ENCODE measurements at places on chromosomes 4 and X.

GRCh38 chr4:11081006-11081405 lies 347.7 kb downstream of the HS3ST1 start:
- no peak for DNase-seq

DNA sequence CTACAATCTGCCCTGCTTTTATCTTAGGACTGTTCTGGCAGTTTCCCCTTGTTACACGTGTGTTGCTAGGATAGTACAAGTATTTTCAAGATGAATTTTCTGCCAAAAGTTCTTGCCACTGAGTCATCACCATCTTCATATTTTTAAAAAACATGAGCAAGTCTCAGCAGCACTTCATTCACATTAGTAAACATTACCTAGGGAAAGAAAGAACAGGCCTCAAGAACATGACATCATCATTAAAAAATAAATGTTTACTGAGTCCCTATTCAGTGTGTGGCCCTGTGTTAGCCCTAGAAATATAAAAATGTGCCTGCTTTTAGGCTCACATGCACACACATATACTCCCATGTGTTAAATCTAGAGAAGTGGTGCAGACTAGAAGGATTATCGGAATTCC lies 18.7 kb upstream of the GPC3 start:
- DNase-seq = no peak

DNA sequence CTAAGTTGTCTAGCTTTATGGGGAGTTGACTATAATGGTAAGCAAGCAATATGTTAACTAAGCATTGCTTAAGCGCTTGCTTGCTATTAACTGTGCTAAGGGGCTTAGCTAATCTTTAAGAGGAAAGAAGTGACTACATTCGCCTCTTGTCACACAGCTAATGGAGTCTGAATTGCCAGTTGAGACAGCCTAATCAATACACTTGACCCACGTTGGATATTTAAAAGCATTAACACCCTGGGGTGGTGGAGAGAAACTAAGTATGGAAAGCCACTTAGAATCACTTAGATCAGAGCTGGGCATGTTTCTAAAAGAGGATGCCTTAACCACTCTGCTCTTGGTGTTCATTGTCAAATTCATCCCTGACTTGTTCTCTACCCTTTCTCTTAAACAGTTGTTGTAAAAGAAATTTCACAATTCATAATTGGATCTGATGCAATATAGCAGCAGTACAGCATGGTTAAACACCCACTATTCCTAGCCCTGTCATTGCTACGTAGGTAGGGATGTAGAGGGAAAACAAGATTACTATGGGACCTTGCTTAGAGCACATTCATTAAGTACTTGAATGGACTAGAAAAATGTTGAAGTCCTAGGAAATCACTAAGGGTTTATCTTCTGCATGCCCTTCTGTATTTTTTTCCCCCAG lies 3.5 kb downstream of the ZAR1 start:
- DNase-seq = no peak

- DNase-seq = no peak
Observed at GRCh38 chr4:182863501-182863900, 53.7 kb downstream of the DCTD start.

DNA sequence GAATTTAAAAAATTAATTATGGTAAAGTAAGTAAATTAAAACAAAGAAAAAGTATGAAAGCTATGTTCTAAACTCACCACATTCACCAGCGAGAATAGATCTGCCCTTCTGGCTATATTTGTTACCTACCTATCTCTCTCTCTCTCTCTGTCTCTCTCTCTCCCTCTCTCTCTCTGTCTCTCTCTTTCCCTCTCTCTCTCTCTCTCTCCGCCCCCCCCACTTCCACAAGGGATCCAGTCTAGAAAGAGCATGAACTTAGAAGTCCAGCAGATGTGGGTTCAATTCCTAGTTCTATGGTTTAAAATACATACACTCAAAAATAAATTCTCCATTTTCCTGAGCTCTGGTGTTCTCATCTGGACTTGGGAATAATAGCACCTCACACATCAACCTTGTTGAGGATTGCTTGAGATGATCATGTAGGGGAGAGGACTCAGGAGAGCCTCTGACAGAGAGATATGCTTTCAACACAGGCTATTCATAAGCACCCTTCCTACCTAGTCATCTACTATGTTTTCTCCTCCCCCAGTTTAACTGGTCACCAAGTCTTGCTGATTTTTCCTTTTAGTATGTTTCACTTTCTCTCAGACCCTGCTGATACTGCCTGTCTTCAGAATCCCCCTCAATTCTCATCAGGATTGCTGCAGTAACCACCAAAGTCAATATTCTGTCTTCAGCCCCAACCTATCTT lies 64.7 kb downstream of the SLC7A11 start:
- DNase-seq = no peak

DNA sequence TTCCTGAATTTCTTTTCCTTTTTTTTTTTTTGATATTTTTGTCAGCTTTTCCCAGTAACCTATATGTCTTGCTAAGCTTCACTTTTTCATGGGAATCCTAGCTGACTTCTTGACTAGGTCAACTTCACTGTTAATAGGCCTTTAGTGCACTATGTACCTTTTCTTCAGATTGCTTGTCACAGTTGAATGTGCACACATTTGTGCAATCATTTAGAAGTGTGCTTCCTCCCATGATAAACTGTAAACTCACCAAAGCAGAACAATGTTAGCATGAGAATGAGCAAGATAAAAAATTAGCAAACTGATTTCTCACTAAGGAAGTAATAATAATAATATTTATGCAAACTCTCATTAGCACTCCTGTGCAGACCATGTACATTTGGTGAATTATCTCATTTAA lies 173.2 kb downstream of the PABPC4L start:
- no peak for DNase-seq

- DNase-seq = no peak
Observed at GRCh38 chr4:180057891-180058671, 2185.1 kb upstream of the TENM3 start.

GRCh38 chrX:47674776-47675175 lies 15.8 kb upstream of the UXT start:
- no peak for DNase-seq

- DNase-seq = no peak
Observed at GRCh38 chr4:154719087-154719486, 24.7 kb upstream of the LRAT start.

GRCh38 chr4:150308824-150309472 lies 230.7 kb downstream of the DCLK2 start:
- no peak for DNase-seq

GRCh38 chrX:84259868-84260267 lies 71.9 kb upstream of the RPS6KA6 start:
- DNase-seq = no peak

- no peak for DNase-seq
Observed at GRCh38 chr4:97142410-97142809, 1000.9 kb downstream of the STPG2 start.

DNA sequence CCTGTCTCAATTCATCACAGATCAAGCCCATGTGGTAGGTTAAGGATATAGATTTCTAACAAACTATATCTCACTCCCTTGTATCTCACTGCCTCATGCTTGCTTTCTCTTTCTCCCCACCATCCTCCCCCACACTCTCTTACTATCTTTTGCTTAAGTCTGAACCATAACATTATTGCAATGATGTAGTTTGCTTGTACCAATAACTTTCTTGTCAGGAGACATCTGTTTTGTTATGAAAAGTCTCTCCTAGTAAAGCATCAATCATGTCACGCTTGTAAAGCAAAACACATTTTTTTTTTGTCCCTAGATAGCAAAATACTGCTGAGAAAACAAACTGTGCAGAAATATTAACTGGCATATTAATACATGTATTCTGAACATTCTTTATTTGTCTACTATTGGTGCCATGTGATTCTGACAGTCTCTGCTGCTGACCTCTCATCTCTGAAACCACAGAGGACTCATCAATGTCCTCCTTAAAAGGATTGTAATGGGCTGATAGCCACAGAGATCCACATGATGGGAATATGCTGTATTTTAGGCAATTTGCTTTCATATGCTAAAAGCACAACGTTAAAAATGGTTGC lies 217.5 kb downstream of the VEGFC start:
- no peak for DNase-seq

- no peak for DNase-seq
Observed at GRCh38 chr4:140249351-140249750, 95.4 kb upstream of the MAML3 start.

DNA sequence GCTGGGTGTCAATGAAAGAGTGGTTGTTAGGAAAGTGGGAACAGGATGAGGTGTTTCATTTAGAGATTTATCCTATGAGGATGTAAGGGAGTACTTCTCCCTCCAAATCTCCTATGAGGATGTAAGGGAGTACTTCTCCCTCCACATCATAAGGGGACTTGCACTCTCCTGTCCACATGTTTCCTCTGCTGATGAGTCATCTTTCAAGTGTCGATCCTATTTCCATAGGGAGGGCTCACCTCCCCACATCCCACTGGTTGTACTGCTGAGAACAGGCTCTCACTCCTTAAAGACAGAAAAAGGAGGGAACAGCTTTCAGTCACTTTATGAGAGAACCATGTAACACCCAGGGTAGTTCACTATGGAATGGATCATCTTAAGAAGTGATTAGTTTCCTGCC lies 65.0 kb downstream of the INPP4B start:
- DNase-seq = no peak

DNA sequence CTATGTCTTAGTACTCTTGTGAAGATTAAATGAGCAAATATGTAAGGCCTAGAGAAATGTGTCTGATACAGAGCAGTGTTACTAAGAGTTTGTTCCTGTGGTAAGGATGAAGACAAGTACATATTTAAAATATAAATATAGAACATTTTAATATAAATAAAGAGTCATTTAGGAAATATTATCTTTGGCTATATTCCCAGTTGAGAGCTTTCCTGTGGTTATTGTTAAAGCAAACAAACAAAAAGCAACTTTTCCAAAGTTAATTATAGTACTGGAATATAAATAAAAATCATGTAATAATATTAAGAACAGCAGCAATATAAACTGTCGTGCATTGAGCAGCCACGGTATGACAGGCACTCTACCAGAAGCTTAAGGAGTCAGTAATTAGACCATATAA lies 472.5 kb downstream of the INPP4B start:
- DNase-seq = no peak

- DNase-seq = no peak
Observed at GRCh38 chr4:44661940-44662622, 10.7 kb upstream of the YIPF7 start.

- no peak for DNase-seq
Observed at GRCh38 chr4:23237771-23238170, 545.0 kb downstream of the GBA3 start.

DNA sequence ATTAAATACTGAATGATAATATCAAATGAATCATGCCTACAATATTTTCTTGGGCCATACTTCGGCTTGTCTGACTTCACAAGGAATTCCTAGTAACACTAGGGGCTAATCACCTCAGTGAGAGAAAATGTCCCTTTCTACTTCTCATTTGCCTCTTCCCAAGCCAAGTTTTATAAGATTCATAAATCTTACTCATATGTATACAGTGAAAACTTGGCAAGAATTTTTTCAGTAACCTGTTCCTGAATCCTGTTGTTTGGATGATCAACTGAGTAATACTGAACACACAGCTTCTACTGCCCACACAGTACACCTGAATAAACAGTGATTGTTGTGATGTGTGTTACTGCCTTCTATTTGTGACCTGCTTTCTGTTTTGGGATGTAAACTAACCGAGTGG lies 16.5 kb downstream of the TMPRSS11E start:
- no peak for DNase-seq

DNA sequence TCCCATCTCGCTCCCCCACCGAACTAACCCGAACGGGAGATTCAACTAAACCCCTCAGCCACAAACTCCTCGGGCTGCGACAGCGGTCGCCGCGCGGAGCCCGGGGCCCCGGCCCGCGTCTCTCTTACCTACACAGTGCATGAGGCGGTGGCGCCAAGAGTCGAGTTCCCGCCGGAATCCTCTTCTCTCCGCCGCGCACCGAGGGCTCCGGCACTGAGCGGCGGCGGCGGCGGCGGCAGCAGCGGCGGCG lies 160 bp downstream of the LCORL start:
- no peak for DNase-seq

- no peak for DNase-seq
Observed at GRCh38 chr4:99938243-99938753, 8.1 kb downstream of the DNAJB14 start.

DNA sequence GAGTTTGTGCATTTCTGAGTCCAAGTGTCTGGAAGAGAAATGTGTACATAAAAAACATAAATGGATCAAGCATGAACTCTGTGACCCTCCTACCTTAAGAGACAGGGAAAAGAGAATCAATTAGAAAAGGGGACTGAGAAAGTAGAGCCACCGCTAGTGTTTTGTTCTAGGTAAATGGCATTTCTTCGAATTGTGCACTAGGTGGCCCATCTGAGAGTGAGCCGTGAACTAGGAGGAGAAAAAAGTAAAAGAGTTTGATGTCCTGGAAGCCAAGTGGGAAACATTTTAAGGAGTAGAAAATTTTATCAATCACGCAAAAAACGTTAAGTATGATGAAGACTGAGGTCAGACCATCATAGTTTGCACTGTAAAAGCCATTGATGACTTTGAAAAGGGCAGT lies 55.1 kb downstream of the NAF1 start:
- no peak for DNase-seq

GRCh38 chr4:182640932-182641331 lies 276.3 kb downstream of the DCTD start:
- DNase-seq = no peak

GRCh38 chrX:146224442-146224841 lies 406.8 kb downstream of the SLITRK2 start:
- DNase-seq = no peak

DNA sequence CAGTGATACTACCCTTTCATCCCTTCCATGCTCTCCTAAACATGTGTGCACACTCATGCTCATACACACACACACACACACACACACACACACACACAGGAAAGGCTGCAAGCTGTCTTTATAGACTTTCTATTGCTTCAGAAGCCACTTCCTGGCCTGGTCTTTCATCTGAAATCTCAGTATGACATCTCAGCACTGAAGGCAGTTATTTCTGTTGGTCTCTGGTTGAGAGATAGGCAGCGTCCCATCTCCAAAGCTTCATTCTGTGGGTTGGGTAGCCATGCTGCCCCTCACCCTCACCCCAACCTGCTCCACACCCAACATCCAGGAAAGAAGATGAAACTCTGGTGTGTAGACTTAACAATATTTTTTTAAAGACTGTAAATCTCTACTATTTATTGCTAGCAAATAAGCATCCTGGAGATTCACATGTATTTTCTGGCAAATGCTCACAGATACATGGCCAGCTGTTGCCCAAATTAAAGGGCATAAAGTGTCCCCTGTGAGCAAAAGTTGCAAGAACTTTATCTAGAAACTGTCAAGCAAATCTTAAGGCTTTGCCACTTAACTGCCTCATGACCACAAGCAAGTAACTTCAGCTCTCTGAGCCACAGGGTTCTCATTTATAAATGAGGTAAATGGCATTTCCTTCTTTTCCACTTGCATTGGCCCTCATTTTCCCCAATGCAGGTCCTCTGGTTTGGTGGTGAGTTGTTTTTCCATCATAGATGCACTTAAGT lies 189.8 kb upstream of the AFF2 start:
- DNase-seq = peak; percentile 25

- DNase-seq = no peak
Observed at GRCh38 chr4:53505947-53506346, 85.3 kb downstream of the LNX1 start.

- no peak for DNase-seq
Observed at GRCh38 chr4:3769642-3770184, 3.5 kb downstream of the ADRA2C start.
